Body of pancreas (tissue), 4 donors: ENCODE measurements at places on chromosomes 11 and 22. TPM values are rescaled to one million over a fixed set of nuclear protein-coding genes. Genes with fewer than 3 reads are reported as not detected.
A peak's percentile ranks its signal among the peaks of the same experiment; 100 is the strongest.

GRCh38 chr22:36321797-36322601, 65.8 kb downstream of the MYH9 start:
- no peak overlapping the region for H3K4me3 ChIP-seq
- H3K27ac ChIP-seq = no peak overlapping the region
- no peaks in the 10 kb centered on the region for H3K27me3 ChIP-seq
- DNase-seq = no peak
- peaks cover 58% of the 10 kb centered on the region for H3K36me3 ChIP-seq

GRCh38 chr11:23021287-23021863, 161.1 kb upstream of the CCDC179 start:
- DNase-seq = peak; percentile 24
- no peaks in the 10 kb centered on the region for H3K27me3 ChIP-seq
- no peak overlapping the region for H3K4me3 ChIP-seq

- no peaks in the 10 kb centered on the region for H3K27me3 ChIP-seq
- H3K4me3 ChIP-seq = no peak overlapping the region
- no peak overlapping the region for H3K27ac ChIP-seq
- H3K4me1 ChIP-seq = peaks cover 3% of the 10 kb centered on the region
- DNase-seq = no peak
- no peaks in the 10 kb centered on the region for H3K36me3 ChIP-seq
Measured at GRCh38 chr11:96393753-96394348, 4.0 kb downstream of the JRKL start.

- no peaks in the 10 kb centered on the region for H3K36me3 ChIP-seq
- peak overlapping the region; percentile 33 for H3K27ac ChIP-seq
- H3K27me3 ChIP-seq = no peaks in the 10 kb centered on the region
Measured at GRCh38 chr11:122439866-122440810, 215.4 kb upstream of the UBASH3B start.

GRCh38 chr11:45031912-45032519, 81.3 kb upstream of the TP53I11 start:
- H3K27ac ChIP-seq = no peak overlapping the region
- H3K36me3 ChIP-seq = no peaks in the 10 kb centered on the region
- DNase-seq = no peak
- no peak overlapping the region for H3K4me3 ChIP-seq
- H3K27me3 ChIP-seq = no peaks in the 10 kb centered on the region
- H3K4me1 ChIP-seq = no peaks in the 10 kb centered on the region

- DNase-seq = no peak
- H3K4me3 ChIP-seq = no peak overlapping the region
- no peaks in the 10 kb centered on the region for H3K27me3 ChIP-seq
- no peaks in the 10 kb centered on the region for H3K4me1 ChIP-seq
- H3K27ac ChIP-seq = no peak overlapping the region
Measured at GRCh38 chr11:43845816-43846215, 34.8 kb upstream of the ALKBH3 start.

GRCh38 chr22:46542011-46542985, 4.9 kb upstream of the CELSR1 start:
- DNase-seq = peak; percentile 72
- H3K27ac ChIP-seq = no peak overlapping the region
- H3K36me3 ChIP-seq = no peaks in the 10 kb centered on the region

DNA sequence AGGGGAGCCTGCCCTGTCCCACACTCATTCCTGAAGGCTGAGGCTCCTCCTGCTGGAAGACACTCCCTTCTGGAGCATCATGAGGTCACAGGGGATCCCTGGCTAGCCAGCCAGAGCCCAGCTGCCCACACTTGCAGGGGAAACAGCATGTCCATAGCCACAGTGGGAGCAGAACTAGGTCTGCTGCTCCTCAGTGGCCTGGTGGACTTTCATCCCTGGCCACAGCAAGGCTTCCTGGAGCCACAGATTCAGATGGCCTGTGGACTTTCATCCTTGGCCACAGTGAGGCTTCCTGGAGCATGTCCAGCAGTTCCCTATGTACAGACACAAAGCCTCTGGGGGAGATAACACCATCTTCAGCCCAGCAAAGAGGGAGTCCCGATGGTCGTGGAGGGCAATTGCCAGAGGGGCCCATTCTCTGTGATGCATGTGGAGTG, 5.9 kb upstream of the APOL6 start:
- DNase-seq = no peak
- H3K36me3 ChIP-seq = no peaks in the 10 kb centered on the region
- H3K27ac ChIP-seq = no peak overlapping the region
- no peaks in the 10 kb centered on the region for H3K4me1 ChIP-seq
- H3K4me3 ChIP-seq = no peak overlapping the region

- no peaks in the 10 kb centered on the region for H3K36me3 ChIP-seq
- H3K4me1 ChIP-seq = no peaks in the 10 kb centered on the region
- DNase-seq = no peak
- H3K27me3 ChIP-seq = no peaks in the 10 kb centered on the region
Measured at GRCh38 chr11:124943254-124943616, 7.4 kb upstream of the HEPACAM start.

DNA sequence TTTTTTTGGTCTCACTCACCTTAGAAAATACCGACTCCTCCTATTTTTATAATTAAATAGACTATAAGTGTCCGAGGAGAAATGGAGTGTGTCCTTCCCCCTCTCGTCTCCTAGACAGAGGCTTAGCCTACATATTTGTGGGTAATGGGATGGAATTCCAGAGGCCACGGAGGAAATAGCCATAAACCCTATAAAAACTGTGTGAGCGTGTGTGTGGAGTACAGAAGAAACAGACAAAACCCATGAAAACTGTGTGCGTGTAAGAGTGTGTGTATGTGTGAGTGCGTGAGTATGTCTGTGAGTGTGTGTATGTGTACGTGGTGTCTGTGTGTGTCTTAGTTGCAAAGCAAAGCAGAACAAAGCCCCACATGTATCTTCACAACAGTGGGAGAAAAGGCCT, 883.5 kb downstream of the OPCML start:
- no peak overlapping the region for H3K4me3 ChIP-seq
- no peaks in the 10 kb centered on the region for H3K36me3 ChIP-seq
- no peaks in the 10 kb centered on the region for H3K27me3 ChIP-seq
- H3K27ac ChIP-seq = no peak overlapping the region

DNA sequence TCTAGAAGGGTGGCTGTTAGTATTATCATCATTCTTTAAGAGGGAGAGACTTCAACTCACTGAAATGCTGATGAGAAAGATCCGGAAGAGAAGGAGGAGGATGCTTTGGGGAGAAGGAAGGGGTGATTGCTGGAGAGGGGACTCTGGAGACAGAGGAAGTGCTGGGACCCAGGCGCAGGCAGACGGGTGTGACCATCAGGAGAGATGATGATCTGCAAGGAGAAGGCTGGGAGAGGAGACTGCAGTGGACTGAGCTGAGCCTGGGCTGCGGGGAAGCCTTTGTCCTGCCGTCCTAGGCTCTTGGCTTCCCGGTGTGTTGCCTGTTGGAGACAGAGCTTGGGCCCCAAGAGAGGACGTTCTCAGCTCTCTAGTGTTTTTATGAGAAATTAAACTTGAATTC, 22.6 kb downstream of the RASD2 start:
- H3K36me3 ChIP-seq = no peaks in the 10 kb centered on the region
- no peaks in the 10 kb centered on the region for H3K27me3 ChIP-seq
- no peak overlapping the region for H3K4me3 ChIP-seq

The OR10A2 gene
- total RNA-seq = not detected

The GSTT2B gene
- total RNA-seq = 8.3 TPM

The AAMDC gene
- 6.9 TPM for total RNA-seq

The MOV10L1 gene
- total RNA-seq = 0.52 TPM

The SLC6A5 gene
- total RNA-seq = not detected

The SLC22A8 gene
- total RNA-seq = not detected

The CXCR5 gene
- total RNA-seq = not detected

The FOLR2 gene
- total RNA-seq = 11.4 TPM

The PRSS23 gene
- total RNA-seq = 20.0 TPM

The SLC2A11 gene
- 23.6 TPM for total RNA-seq

The HTATIP2 gene
- 37.1 TPM for total RNA-seq

The SCGB2A2 gene
- total RNA-seq = not detected
